Daoy (cell line): ENCODE measurements at places on chromosomes 13 and 19.

DNA sequence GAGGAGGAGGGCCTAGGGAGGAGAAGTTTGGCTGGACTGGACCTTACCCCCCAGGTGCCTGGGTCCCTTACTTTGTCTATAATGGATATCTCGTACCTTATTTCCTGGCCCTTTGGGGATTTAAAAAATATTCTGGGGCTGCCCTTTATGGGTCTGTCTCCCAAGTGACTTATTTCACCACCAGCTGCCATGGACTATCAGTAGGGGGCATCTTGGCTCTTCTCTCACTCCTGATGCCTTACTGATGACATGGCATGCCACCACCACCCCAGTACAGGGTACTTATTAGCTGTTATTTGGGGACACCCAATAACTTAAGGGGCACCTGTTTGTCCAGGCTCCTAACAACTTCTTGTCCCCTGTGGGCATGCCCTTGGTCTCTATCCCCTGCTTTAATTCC, 38.0 kb downstream of the NFIX start:
- DNase-seq: no peak

DNA sequence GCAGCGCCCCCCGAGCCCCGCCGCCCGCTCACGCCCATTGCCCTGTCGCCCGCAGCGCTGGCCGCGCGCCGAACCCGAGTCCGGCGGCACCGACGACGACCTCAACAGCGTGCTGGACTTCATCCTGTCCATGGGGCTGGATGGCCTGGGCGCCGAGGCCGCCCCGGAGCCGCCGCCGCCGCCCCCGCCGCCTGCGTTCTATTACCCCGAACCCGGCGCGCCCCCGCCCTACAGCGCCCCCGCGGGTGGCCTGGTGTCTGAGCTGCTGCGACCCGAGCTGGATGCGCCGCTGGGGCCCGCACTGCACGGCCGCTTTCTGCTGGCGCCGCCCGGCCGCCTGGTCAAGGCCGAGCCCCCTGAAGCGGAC, 518 bp downstream of the KLF2 start:
- DNase-seq: peak; percentile 68

DNA sequence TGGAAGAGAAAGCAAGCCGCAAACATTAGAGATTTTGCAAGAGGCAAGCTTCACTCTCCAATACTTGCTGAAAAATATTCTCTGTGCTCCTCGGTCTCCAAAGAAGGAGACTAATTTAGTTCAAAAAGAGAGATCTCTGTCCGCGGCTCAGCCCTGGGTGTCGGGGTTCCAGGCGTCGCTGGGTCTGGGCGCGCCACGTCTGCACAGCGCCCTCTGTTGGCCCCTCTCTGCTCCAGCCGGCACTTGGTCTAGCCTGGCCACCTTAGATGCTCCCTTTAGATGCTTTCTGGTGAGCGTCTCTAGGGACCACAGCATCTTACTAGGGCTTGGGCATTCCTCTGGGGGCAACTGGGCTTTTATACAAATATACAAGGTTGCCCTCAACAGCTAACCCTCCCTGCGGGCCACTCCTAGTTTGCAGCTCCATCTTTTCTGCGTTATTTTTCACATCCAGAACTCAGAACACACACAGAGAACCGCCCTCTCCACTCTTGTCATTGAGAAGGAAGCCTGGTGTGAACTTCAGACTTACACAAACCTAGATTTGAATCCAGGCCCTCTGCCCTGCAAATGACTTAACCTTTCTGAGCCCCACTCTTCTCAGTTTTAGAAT, 78.3 kb downstream of the CYSLTR2 start:
- peak; percentile 51 for DNase-seq

DNA sequence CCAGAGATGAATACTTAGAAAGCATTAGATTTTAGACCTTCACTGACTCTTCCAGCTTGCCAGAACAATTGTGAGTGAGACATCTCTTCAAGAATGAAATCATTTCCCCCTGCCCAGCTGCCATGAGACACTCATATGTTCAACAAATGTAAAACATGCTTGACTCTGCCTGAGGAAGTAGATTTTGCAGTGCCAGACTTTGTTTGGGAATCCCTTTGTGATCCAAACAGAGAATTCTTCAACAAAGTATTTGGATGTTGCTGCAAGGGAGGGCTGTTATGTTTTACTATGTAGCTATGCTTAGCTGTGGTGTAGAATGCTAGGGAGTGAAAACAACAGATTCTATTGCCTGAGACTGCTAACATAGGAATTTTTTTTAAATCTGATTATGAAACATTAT, 416.4 kb downstream of the DCT start:
- DNase-seq: no peak

- peak; percentile 46 for DNase-seq
Measured at GRCh38 chr13:34004676-34005075, 186.7 kb downstream of the RFC3 start.

DNA sequence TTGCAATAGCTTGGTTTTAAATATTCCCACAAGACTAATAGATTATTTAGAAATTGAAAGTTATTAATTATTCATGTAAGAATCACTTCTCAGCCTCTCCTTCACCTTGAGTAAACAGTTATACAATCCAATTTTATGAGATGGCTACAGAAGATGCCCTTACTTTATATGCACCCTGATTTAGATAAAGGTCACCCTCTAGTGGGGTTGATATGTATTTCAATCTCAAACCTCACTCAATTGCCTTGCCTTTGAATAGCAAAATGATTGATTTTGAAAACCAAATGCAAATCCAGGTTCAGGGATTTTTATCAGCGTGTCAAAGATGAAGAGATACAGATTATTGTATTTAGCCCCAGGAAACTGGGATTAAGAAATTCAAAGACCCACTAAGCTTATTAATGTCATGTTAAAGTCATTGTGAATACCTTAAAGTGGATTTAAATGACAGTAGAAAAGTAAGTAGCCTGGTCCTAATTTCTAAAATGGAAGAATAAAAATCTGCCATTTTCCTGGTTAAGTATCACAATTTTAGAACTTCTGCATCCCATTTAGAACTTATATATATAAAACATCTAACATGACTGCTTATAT, 305.1 kb downstream of the ITGBL1 start:
- peak; percentile 10 for DNase-seq

GRCh38 chr19:11737964-11738745, 591 bp downstream of the ZNF823 start:
- peak; percentile 46 for DNase-seq

DNA sequence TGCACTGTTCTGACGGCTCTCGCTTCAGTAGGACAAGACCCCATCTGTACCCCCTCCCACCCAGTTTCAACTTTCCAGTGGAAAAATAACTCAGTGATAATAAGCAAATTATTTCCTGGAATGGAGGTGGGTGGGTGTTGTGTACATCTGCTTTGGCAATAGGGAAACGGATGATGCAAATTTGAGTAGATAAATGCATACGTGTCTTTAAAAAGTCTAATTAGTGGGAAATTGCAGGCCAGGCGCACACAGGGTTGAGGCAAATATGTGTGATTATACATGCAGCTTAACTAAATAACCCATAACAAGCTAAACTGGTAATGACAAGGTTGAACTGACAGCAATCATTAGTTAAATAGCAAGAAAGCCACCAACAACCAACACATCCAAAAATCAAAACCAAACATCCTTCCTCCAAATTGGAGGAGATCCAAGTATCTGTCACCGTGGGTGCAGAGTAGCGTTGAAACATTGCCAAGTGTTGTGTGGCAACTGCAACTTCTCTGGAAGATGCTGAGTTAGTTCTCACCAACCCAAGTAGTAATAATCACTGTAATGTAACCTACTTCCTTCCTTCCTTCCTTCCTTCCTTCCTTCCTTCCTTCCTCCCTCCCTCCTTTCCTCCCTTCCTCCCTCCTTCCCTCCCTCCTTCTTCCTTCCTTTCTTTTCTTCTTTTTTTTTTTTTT, 54.6 kb downstream of the TRPM4 start:
- no peak for DNase-seq

- DNase-seq: no peak
Measured at GRCh38 chr13:44382635-44383145, 9.1 kb downstream of the SERP2 start.

GRCh38 chr19:47391510-47392223, 27.7 kb downstream of the MEIS3 start:
- DNase-seq: peak; percentile 70

DNA sequence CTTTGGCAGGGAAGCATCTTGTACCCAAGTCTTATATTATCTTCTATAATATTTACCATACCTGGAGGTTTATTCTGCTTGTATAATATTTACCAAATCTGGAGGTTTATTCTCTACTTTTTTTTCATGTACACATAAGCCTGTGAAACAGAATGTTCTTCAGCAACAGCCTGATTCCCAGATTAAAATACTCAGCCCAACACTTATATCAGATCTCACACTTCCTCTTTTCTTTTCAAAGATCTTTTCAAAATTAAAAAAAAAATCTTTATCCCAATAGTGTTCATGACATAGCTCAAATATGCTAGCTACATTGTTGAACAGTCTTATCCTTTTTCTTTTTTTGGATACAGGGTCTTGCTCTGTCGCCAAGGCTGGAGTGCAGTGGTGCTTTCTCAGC, 300.7 kb downstream of the LMO7 start:
- no peak for DNase-seq

DNA sequence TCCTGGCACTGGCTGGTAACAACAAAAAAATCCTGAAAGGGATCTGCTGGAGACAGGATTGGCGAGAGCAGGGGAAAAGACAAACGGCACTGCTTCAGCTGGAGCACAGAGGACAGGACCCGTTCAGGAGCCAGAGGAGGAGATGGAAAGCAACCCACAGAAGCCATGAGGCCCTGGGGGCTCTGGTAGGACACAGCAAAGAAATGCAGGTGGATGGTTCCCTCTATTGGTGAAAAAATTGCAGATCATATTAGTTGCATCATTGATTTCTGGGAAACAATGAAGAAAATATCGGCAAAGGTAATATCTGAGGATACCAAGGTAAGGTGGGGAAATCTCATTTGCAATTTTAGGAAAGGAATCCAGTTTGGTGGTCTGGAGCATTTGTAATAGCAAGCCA, 25.7 kb upstream of the TPP2 start:
- no peak for DNase-seq

GRCh38 chr19:38247734-38248268, 8.4 kb downstream of the PPP1R14A start:
- no peak for DNase-seq

GRCh38 chr13:82248762-82249161, 1633.5 kb downstream of the SLITRK1 start:
- DNase-seq: no peak

- peak; percentile 46 for DNase-seq
Measured at GRCh38 chr19:53915000-53915399, 5.9 kb downstream of the CACNG7 start.

DNA sequence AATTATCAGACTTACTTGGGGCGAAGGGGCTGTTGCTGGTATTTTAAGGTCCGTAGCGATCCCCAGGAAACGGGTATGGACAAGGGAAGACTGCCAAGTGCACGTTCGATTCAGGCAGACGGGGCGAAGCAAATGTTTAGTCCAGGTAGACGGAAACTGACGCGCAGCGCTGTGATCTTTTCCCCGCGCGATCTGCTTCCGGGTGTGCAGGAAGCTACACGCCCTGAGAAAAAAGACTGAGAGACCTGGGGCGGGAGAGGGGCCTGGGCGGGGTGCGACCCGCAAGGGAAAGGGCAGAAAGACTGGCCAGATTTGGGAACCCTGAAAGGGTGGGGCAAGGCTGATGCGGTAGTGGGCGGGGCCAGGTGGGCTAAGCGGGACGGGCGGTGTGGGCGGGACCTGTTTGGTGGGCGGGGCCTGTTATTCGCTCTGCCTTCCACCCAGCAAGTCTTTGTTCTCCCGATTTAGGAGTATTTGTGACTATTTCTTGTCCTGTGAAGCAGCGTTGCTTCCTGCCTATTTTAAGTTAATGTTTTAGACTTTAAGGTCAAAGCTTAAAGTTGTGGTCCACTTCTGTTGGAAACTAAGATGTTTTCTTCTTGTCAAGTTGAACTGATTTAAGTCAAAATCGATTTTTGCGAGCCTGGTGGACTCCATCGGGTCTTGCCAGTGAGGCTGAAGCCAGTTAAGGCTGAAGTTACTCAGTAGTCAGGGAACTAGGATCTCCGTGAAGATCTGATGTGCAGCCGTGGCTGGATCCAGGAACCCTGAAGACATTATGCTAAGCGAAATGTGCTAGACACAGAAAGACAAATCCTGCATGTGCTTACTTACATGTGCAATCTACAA, at the start of gene ZNF836:
TSS of gene ZNF836 (minus strand) at position 301 of the 849 bp plus-strand sequence. CDS start 3,549 bp downstream, outside the sequence.
- peak; percentile 87 for DNase-seq

DNA sequence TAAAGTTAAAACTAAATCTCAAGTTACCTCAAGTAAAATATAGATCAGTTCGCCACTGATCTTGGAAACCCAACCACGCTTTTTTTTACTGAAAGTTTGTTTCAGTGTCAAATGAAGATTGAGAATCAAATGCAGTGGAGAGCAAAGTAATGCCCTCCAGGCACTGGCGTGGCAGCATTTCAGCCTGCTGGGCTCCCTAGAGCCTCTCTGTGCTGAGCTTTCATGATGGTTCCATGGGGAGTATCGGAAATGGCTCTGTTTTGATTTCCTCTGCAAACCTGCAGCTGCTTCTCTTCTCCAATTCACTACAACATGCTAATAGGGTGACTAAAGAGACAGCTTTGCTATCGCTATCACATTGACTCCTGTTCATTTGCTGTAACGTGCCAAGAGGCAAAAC, 141.6 kb downstream of the FGF14 start:
- no peak for DNase-seq

GRCh38 chr13:20461481-20461859, 64.2 kb downstream of the CRYL1 start:
- DNase-seq: peak; percentile 54

GRCh38 chr19:50332244-50333038, 3.3 kb upstream of the KCNC3 start:
- DNase-seq: no peak

GRCh38 chr19:7778081-7778480, 15.0 kb downstream of the CLEC4M start:
- no peak for DNase-seq

GRCh38 chr13:109384491-109385241, 401.7 kb downstream of the IRS2 start:
- DNase-seq: peak; percentile 18

DNA sequence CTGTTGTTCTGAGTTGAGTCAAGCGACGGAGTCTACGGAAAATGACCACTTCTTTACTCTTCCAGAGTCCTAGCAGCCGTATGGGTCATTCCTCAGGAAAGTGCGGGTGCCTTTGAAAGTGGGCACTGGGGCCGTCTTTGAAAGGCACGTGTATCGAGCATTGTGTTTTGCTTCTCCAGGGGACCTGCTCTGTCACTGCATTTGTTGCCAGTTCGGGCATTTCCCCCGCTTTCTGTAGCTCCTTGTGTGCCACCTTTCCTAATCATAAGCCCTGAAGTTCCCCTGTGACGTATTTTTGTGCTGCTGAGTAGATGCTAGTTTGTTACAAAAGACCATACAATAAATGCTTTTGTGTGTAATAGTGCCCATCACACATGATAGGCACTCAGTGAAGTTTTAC, 24.4 kb downstream of the SPATA13 start:
- no peak for DNase-seq
